Non-pigmented ciliary epithelial cell (primary cell): ENCODE measurements at places on chromosomes 2 and 18.
A peak's percentile ranks its signal among the peaks of the same experiment; 100 is the strongest.

GRCh38 chr2:217263756-217264155, 403.9 kb upstream of the TNP1 start:
- no peak for DNase-seq

DNA sequence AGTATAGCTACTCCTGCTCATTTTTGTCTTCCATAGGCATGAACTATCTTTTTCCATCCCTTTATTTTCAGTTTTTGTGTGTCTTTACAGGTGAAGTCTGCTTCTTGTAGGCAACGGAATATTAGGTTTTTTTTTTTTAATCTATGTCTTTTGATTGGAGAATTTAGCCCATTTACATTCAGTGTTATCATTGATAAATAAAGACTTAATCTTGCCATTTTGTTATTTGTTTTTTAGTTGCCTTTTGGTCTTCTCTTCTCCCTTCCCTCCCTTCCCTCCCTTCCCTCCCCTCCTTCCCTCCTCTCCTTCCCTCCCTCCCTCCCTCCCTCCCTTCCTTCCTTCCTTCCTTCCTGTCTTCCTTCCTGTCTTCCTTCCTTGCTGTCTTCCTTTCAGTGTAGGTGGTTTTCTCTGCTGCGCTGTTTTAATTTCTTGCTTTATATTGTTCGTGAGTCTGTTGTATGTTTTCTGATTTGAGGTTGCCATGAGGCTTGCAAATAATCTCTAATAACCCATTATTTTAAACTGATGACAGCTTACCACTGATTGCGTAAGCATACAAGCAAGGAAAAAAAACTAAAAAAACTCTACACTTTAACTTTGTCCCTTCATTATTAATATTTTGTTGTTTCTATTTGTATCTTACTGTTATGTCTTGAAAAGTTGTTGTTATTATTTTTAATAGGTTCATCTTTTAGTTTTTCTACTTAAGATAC, 353.8 kb downstream of the PARD3B start:
- no peak for DNase-seq

DNA sequence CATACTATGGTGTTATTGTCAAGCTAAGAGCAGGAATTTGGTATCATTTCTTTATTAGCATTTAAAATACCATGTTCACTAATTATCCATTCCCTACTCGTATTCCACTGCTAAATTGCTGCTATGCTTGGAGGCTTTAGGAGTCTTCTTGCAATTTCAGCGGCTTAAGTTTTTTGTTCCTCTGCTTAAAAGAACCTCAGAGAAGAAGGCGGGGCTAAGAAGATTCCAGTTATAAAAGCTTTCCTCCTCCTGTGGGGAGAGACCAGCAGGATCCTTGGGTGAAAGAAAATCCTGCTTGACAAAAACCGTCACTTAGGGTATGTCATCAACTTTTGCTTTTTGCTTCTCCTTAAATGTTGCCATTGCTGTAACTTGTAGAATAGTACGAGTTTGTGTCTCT, at the start of gene TRPM8:
TSS of gene TRPM8 (plus strand) at position 258 of the 400 bp plus-strand sequence. CDS start 9,165 bp downstream, outside the sequence.
- DNase-seq = no peak

GRCh38 chr2:59449274-59449673, 1104.2 kb downstream of the BCL11A start:
- DNase-seq = no peak

DNA sequence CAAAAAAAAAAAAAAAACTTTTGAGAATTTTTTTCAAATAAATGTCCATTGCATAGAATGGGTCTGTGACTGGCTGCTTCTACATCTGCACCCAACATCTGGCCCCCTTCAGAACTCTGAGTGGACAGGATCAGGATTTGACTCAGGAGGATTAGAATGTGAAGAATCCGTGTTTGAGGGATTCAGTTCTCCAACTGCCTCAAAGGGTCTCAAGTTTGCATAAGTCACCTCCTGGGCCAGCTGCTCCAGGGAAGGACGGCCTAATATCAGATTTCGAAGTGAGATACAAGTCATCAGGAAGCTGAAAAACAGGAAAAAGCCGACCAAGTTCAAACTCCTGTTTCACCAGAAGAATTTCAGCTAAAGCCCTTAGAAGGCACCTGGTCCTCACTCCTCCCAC, 10.9 kb downstream of the MAT2A start:
- DNase-seq = peak; percentile 96

DNA sequence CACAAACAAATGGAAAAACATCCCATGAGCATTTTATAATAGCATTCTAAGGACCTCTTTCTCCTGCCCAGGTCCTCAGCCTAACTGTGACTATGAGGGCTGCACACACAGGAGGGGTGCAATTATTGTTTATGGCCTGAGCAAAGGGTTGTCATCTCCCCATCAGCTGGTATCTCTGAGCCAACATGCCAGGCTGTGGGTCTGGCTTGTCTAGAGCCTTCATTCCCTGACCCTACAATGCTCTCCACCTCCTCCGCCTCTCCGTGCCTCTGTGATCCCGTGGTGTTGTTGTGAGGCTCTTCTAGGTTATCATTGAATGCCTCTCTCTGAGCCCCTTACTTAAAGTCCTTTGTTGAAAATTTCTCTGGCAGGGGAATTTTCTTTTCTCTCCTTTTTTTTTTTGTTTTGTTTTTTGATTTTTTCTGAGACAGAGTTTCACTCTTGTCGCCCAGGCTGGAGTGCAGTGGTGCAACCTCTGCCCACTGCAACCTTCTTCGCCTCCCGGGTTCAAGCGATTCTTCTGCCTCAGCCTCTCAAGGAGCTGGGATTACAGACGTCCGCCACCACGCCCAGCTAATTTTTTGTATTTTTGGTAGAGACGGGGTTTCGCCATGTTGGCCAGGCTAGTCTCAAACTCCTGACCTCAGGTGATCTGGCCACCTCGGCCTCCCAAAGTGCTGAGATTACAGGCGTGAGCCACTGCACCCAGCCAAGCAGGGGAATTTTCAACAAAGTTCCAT, 126.4 kb downstream of the SMAD7 start:
- no peak for DNase-seq

- no peak for DNase-seq
Observed at GRCh38 chr2:24402242-24403097, 42.1 kb upstream of the ITSN2 start.

GRCh38 chr2:36734304-36734703, 37.8 kb downstream of the VIT start:
- DNase-seq = no peak

- DNase-seq = peak; percentile 10
Observed at GRCh38 chr2:225429717-225430116, 30.2 kb downstream of the NYAP2 start.

- DNase-seq = no peak
Observed at GRCh38 chr2:56133931-56134629, 49.7 kb upstream of the CCDC85A start.

GRCh38 chr2:219634171-219634940, 6.9 kb downstream of the SLC4A3 start:
- DNase-seq = no peak

DNA sequence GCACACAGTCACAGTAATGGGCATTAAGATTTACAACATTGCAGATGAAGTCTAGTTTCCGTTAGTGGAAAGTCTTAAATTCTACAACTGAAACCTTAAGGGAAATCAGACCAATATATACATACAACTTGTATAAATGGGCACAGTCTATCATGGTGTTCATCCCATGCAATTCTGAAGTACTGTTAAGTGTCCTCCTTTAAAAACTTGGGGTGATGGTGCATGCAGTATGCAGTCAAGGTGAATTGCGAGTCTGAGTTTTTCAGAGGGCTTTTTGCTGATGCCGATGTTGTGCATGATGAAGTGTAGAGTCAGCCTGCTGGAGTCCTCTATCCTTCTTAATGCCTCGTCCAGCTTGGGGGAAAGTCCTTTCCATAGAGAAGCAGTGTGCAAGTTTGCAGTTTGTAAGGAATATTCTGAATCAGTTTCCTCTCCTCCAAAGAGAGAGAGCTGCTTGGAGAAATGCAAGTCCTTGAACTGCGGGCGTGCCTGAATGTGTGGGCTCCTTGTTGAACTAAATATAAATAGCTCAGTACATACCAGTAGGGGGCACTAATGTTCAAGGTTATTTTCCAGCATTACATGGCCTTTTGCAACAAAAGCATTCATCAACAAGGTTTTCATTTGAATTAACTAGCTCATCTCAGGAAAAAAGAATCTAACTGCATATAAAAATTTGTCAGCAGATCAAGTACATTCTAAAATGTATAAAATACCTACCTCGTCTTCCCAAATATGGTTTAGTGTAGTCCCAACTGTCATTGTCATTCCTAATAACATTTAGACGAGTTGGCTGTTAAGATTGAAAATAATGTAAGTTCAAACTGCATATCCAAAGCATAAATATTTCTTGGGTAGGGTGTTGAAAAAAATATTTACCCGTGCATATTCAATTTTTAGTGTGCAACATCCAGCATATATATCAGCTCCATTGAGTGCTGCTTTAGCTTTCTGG, 21.3 kb downstream of the HNRNPLL start:
- DNase-seq = peak; percentile 53

DNA sequence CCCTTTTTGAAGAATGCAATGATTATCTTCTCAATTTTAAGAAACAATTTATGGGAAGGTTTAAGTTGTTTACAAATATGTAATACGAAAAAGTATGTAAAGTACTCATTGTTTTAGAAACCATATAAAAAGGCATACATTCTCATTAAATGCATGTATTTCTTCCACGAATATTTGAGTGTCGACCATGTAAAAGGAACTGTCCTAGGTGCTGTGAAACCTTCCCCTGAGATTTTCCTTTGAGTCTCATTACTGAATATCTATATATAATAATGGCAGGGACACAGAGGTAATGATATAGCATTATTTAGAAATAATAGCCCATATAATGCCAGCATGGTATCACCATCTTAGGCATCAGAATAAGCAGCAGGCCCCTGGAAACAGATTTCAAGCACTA, 239.3 kb downstream of the ERBB4 start:
- DNase-seq = no peak

DNA sequence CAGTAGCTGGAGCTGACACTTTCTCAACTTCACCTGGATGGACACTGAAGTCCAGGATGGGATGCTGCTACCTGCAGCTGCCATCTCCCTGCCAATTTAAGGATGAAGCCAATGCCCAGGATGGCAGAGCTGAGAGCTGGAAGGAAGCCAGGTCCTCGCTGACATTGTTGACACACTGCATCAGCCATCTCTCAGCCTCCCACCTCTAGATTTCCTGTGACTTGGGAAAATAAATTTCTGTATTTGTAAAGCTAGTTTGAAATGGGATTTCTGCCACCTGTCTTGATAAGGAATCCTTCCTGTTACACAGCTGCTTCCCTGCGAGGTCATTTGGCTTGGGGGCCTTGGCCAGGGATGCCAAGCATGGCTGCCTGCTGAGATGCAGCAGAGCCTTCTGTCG, 43.5 kb downstream of the KCTD1 start:
- DNase-seq = no peak

DNA sequence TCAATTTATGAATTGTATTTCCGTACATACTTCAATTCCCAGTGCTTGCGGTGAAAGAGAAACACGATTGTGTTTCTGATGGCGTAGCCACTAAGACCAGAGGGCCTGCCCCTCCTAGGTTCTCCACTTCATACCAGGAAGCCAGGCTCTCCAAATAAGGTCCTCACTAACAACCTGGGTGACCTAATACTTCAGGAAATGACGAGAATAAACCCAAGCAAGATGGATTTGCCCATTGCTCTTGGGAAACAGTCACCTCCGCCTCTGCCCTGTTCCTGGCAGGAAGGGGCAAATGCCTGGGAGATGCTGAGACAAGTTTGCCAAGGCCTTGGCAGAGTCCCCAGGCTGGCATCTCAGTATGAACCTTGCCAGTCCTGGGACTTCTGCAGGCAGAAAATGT, 41.8 kb downstream of the TTC32 start:
- no peak for DNase-seq

DNA sequence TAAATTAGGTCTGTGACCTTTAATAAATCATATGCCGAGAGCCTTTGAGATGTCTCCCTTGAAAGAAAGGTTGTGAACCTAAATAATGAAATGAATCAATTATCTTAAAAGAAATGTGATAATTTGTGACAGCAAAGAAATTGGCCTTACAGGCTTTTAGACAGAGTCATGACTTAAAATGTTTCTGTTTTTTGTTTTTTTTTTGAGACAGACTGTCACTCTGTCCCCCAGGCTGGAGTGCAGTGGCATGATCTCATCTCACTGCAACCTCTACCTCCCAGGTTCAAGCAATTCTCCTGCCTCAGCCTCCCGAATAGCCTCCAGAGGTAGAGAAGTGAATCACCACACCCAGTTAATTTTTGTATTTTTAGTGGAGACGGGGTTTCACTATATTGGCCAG, 898.0 kb downstream of the CNTNAP5 start:
- DNase-seq = no peak
